ENCODE measurements at places on chromosomes 3 and 15.

DNA sequence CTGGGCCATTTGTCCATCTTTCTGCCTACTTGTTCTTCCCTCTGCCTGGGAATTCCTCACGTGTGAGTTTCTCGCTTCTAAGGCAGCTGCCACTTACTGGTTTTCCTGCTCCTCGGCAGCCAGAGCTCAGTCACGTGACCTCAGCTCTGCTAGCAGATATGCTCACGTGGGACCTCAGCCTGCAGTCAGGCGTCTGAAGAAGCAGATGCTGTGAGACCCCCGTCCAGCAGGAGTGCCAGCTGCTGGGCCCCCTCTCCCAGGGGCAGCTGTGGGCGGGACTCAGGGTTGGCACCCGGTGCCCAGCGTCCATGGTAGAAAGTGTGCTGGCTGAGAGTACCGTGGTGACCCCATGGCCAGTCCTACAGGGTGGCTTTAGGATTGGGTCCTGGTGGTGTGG is 161.3 kb upstream of the TLE3 start:
- H3K4me3 ChIP-seq, result peak overlapping the region; percentile 87
- peak; percentile 44 for DNase-seq
- H3K27ac ChIP-seq, result peak overlapping the region; percentile 78
- H3K4me1 ChIP-seq, result peaks cover 46% of the 10 kb centered on the region
- H3K27me3 ChIP-seq, result no peaks in the 10 kb centered on the region

DNA sequence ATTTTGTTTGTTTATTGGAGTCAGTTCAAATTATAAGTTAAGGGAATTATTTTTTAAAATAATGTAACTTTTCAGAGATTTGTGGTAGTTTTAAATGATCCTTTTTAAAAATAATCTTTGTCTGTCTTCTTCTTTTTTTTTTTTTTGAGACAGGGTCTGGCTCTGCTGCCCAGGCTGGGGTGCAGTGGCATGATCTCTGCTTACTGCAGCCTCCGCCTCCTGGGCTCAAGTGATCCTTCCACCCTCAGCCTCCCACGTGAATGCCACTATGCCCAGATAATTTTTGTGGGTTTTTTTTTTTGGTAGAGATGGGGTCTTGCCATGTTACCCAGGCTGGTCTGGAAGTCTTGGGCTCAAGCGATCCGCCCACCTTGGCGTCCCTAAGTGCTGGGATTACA is 12.6 kb downstream of the FNDC3B start:
- no peak overlapping the region for H3K27ac ChIP-seq
- DNase-seq, result no peak
- no peak overlapping the region for H3K4me3 ChIP-seq
- no peaks in the 10 kb centered on the region for H3K27me3 ChIP-seq
- no peaks in the 10 kb centered on the region for H3K36me3 ChIP-seq
- peaks cover 11% of the 10 kb centered on the region for H3K4me1 ChIP-seq

DNA sequence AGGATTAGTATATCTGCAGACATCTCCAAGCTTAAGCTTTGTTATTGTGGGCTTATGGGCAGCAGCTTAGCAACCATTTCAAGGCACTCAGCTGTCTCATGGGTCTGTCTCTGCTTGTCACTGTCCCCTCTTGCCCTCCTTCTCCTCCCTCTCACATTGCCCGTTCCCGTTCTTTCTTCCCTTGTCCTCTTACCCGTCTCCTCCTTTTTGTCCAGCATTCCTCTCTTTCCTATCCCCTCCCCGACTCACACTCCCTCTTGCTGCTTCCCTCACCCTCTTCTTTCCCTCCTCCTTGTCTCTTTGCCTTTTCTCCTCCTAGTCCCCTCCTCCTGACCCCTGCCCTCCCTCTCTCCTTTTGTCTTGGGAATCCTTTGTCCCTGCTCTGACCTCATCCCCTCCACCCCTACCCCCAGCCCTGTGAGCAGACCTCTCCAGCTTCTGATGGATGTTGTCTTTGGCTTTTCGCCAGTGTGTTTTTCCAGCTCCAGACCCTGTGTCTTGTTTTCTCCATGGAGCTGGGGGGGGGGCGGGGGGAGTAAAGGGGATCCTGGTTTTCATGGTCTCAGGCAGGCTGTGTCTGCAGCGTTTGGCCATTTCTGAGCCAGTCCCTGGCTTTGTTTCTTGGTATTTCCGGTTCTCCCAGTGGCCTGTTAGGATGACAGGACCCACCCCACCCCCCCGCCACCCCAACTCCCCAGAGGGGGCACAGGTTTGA is 47.9 kb upstream of the TRAK1 start:
- peaks cover 96% of the 10 kb centered on the region for H3K4me1 ChIP-seq
- no peaks in the 10 kb centered on the region for H3K27me3 ChIP-seq
- peak overlapping the region; percentile 86 for H3K27ac ChIP-seq
- H3K36me3 ChIP-seq, result no peaks in the 10 kb centered on the region
- DNase-seq, result no peak

GRCh38 chr3:51828297-51828696 is 33.1 kb upstream of the IQCF2 start:
- peaks cover 45% of the 10 kb centered on the region for H3K27me3 ChIP-seq
- no peak overlapping the region for H3K4me3 ChIP-seq
- no peak overlapping the region for H3K27ac ChIP-seq
- no peaks in the 10 kb centered on the region for H3K4me1 ChIP-seq

DNA sequence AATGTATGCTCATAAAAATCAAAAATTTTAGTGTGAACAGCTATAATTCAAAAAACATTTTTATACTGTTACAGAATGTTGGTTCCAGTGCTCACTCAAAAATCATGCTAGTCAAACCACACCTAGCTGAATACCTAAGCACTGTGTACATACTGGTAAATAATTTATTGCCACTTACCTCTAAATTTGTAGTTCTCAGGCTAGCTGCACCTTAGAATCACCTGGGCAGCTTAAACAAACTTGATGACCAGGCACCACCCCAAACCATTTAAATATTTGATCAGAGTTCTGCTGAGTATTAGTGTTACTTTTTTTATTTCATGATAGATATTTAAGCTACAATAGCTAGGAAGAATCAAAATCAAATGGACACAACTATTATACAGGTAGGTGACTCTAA is 32.3 kb upstream of the TMCO5A start:
- H3K36me3 ChIP-seq, result no peaks in the 10 kb centered on the region
- no peak for DNase-seq
- no peak overlapping the region for H3K27ac ChIP-seq
- H3K27me3 ChIP-seq, result no peaks in the 10 kb centered on the region
- no peaks in the 10 kb centered on the region for H3K4me1 ChIP-seq

Data from naive B cell (primary cell).